ENCODE measurements at places on chromosomes 12 and 14. TPM values are rescaled to one million over a fixed set of nuclear protein-coding genes. Genes with fewer than 3 reads are reported as not detected.
A peak's percentile ranks its signal among the peaks of the same experiment; 100 is the strongest.

The SCNN1A gene
- not detected for polyA plus RNA-seq

The KERA gene
- 38.1 TPM for polyA plus RNA-seq

The ART4 gene
- polyA plus RNA-seq = 0.19 TPM

The FGF23 gene
- 0.19 TPM for polyA plus RNA-seq

The P3H3 gene
- polyA plus RNA-seq = 40.3 TPM

The B3GNT4 gene
- 0.30 TPM for polyA plus RNA-seq

The GLT1D1 gene
- polyA plus RNA-seq = 1.6 TPM

The GLIPR1L2 gene
- polyA plus RNA-seq = 1.8 TPM

The TSPAN19 gene
- polyA plus RNA-seq = 0.28 TPM

- DNase-seq = no peak
These were observed 8.4 kb upstream of the TBX3 start for GRCh38 chr12:114692186-114693058.

- no peak for DNase-seq
These were observed 40.6 kb downstream of the SLC15A4 start for GRCh38 chr12:128783129-128783574.

GRCh38 chr14:93906341-93907329 is 20.5 kb upstream of the FAM181A start:
- DNase-seq = no peak

- DNase-seq = no peak
These were observed 106.7 kb downstream of the PPM1A start for GRCh38 chr14:60355768-60356167.

DNA sequence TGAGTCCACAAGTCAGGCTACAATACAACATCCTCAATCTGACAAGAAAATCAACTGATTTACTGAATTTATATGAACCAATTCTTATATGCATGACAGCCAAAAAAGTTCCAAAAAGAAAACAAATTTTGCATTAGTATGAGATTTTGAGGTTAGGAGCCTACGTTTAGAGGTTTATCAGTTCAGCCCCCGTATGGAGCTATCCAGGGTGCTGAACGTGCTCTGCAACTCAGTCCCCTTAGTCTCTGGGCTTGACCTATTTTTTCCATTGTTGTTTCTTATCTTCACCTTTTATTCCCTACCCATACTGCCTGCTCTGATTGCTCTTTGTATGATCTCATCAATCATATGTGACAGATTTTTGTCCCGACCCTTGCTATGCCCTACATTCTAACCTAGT is 693.0 kb downstream of the NRXN3 start:
- DNase-seq = peak; percentile 6

- no peak for DNase-seq
These were observed 32.8 kb downstream of the CCDC91 start for GRCh38 chr12:28223025-28223554.

- no peak for DNase-seq
These were observed 222.9 kb upstream of the SLC16A7 start for GRCh38 chr12:59372956-59373355.

GRCh38 chr14:52348776-52349175 is 34.7 kb downstream of the PTGER2 start:
- no peak for DNase-seq

GRCh38 chr12:111699-112493 is 45.3 kb downstream of the IQSEC3 start:
- DNase-seq = no peak

DNA sequence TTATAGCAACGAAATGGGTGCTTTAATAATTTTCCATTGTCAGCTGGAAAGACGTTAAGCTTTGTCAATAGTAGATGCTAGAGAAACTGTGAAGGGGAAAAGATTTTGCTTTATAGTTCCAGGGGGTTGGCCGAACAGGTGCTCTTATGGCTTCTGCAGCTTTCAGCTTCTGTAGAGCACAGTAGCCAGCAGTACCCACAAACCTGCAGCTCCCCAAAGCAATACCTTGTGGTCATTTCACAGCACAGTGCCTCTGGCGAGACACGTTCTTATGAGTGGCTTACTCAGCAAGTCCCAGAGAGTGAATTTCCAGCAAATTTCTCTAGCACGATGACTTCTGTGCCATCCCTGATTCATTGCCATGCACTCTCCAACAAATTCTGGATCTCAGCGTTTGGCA is 416.3 kb upstream of the ATP2B1 start:
- DNase-seq = no peak

- DNase-seq = peak; percentile 94
These were observed 27.0 kb downstream of the RIN3 start for GRCh38 chr14:92540472-92541048.

DNA sequence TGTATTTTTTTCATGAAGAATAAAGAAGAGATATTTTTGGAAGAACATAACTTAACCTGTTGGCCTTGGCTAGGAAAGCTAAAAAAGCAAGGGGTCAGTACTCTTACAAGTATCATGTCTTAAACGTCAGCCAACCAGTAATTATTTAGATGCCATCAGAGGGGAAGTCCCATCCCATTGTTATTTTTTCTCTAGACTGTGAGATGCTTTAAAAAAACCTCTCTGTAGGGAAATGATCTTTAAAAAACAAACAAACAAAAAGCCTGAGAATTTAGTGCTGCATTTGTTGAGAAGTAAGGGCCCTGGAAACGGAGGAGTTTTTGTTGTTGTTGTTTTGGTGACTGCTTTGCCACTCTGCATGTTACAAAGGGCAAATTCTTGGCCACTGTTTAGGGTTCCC is 474.0 kb downstream of the ZFP36L1 start:
- DNase-seq = no peak

GRCh38 chr12:100936661-100937060 is 142.1 kb downstream of the ANO4 start:
- no peak for DNase-seq

- no peak for DNase-seq
These were observed 11.3 kb downstream of the ERG28 start for GRCh38 chr14:75649337-75649736.

DNA sequence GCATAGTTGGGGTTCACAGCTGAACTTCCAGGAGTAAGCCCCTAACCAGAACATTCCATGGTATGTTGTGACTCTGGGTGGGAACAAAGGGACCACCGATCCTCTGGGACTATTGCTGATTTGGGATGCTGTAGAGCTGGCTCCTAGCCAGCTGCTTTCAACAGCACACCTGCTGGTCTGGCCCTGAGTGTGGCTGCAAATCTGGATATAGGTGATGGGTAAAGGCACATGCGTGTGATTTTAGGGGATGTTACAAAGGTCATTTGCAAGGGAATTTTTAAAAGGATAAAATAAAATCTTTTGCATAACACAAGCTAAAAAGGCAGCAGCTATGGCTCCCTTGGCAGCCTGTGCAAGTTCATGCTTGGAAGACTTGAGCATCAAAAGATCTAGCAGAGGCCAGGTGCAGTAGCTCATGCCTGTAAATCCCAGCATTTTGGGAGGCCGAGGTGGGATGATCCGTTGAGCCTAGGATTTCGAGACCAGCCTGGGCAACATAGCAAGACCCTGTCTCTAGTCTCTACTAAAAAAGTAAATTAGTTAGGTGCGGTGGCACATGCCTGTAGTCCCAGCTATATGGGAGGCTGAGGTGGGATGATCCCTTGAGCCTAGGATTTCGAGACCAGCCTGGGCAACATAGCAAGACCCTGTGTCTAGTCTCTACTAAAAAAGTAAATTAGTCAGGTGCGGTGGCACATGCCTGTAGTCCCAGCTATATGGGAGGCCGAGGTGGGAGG is 1.6 kb downstream of the ALDH2 start:
- no peak for DNase-seq

- no peak for DNase-seq
These were observed 590.2 kb downstream of the VRK1 start for GRCh38 chr14:97387252-97387874.
